NCI-H69 (cell line): ENCODE measurements at places on chromosomes 16 and 17.

DNA sequence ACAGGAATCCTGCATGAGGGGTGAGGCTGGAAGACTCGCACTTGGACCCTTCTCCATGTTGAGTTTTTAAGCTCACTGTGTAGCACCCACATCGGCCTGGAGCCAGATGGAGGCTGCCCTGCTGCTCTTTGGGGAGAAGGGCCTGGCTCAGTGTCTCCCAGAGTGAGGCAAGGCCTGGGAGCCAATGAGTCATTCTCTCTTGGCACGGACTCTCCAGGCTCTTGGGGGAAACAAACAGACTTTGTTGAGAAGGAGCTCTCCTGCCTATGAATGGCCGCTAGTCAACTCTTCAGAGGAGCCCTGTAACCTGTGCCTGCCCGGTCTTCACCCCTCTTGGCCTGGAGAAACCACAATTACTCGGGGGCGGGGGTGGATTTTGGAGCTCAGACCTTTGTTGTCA lies 50.8 kb upstream of the MAF start:
- no peak for DNase-seq

GRCh38 chr16:10385725-10386516 lies at the start of gene ATF7IP2:
Gene ATF7IP2 (plus strand): TSS chr16:10386061. CDS start chr16:10430621, 44,560 bp downstream.
- DNase-seq = no peak

GRCh38 chr16:88702371-88703210 lies 3.6 kb downstream of the RNF166 start:
- no peak for DNase-seq

DNA sequence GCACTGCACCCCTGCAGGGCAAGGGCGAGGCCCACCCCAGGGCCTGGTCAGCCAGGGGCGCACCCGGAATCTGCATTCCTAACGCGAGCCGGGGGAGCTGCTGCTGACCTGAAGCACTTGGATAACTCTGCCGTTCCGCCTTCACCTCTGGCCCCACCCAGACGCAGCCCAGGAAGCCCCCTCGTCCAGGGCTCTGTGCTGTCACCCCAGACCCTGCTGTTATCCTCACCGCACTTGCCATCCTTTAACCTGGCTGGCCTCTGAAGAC lies 13.3 kb upstream of the PABPN1L start:
- DNase-seq = no peak

GRCh38 chr17:50359005-50359699 lies 13.2 kb downstream of the XYLT2 start:
- DNase-seq = no peak
